Amniotic stem cell (primary cell): ENCODE measurements at places on chromosomes 5 and 9.

- DNase-seq, result no peak
Measured at GRCh38 chr9:110160685-110161084, 47.3 kb downstream of the C9orf152 start.

GRCh38 chr5:81209869-81210493 lies 23.1 kb upstream of the CKMT2 start:
- no peak for DNase-seq

DNA sequence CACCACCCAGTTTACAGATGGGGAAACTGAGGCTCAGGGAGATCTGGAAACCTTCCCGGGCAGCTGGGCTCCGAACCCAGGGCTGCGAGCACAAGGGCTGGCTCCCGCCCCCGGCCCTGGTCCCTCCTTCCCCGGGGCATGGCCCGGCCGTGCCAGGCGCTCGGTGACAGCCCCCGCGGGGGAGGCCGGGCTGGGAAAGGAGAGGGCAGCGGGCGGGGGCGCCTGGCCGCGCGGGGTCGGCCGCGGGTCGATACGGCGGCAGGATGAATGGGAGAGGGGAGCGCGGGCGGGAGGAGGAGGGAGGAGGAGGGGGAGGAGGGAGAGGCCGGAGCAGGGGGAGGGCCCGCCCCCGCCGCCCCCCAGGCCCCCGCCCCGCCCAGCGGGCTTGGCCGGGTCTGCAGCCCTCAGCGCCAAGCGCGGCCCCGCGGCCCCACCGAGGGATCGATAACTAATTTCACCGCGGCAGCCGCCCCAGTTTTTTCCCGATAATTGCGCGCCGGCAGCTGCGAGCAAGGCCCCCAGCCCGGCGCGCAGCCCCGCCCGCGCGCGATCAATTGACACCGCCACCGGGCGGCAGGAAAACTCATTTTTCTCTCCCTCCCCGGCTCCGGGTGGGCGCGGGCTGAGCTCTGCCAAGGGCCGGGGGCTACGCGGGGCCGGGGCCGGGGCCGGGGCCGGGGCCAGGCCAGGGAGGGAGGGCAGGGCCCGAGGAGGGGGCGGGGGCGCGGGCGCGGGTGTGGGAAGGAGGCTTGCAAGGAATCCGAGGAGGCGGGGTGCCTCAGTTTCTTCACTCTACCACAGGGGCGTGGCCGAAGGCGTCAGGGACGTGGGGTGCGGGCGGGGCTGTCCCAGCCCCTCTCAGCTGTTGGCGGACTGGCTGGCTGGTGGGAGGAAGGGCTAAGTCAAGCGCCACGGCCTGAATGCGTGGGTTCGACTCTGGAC lies 52.1 kb downstream of the C9orf50 start:
- no peak for DNase-seq

GRCh38 chr5:92455011-92455410 lies 1071.9 kb upstream of the ARRDC3 start:
- no peak for DNase-seq

GRCh38 chr5:73180566-73180965 lies 7.6 kb downstream of the TMEM174 start:
- no peak for DNase-seq

DNA sequence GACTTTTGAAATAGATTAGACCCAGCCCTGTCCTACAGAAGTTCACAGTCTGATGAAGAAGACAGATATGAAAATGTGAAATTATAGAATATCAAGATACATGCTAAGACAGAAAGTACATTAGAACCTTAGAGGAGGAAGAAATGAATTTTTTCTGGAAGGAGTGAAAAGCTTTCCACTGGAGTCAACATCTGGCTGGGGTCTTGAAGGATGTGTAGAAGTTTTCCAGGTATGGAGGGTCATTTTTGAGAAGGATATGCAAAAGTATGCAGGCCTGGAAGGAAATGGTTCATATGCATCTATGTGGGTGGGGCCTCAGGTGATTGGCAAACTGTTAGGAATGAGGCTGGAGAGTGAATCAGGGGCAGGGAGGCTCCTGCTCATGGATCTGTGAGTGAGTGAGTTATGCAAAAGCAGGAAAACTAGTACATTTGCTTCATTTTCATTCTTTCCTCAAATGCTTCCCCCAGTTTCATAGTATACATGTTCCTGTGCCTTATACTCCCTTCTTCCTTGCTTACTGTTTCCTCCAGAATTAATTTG lies 142.3 kb downstream of the GRIA1 start:
- DNase-seq, result no peak

- DNase-seq, result no peak
Measured at GRCh38 chr5:28310696-28311095, 1272.3 kb upstream of the CDH9 start.

- DNase-seq, result peak; percentile 84
Measured at GRCh38 chr5:134527156-134527960, 1.9 kb downstream of the JADE2 start.

DNA sequence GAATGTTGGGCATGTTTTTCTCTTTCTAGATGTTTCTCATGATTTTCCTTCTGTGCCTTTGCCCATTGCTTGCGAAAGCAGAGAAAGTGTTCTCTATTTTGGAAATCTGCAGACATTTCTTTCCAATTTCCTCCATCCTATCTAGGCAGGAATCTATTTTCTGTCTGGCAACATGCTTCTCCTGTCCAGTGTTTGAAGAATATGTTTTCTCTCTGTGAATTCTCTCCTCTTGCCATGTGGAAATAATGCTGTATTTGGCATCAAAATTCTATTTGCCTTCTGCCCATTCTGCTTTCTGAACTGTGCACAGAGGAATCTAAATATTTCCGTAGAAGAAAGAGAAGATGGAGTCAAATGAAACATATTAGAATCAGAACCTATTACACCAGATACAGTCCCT lies 833.3 kb downstream of the CDH9 start:
- DNase-seq, result no peak

DNA sequence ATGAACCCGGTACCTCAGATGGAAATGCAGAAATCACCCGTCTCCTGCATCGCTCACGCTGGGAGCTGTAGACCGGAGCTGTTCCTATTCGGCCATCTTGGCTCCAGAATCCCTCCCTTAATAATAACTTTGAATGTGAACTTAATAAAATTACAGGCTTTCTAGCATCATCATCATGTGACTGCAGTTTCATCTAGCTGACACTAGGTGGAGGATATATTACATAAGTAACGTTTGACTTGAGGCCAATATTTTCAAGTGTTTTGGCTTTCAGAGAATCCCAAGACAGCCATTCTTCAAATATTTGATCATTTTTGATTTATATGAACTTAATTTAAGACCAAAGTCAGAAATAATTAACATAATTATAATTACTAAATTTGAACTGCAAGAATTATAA lies 474.9 kb upstream of the CDH10 start:
- DNase-seq, result no peak

GRCh38 chr5:116303340-116303739 lies 218.5 kb downstream of the COMMD10 start:
- no peak for DNase-seq

GRCh38 chr9:111094433-111094924 lies 56.2 kb upstream of the LPAR1 start:
- peak; percentile 61 for DNase-seq
